Urinary bladder (tissue), 4 donors: ENCODE measurements at places on chromosomes 4 and X.

DNA sequence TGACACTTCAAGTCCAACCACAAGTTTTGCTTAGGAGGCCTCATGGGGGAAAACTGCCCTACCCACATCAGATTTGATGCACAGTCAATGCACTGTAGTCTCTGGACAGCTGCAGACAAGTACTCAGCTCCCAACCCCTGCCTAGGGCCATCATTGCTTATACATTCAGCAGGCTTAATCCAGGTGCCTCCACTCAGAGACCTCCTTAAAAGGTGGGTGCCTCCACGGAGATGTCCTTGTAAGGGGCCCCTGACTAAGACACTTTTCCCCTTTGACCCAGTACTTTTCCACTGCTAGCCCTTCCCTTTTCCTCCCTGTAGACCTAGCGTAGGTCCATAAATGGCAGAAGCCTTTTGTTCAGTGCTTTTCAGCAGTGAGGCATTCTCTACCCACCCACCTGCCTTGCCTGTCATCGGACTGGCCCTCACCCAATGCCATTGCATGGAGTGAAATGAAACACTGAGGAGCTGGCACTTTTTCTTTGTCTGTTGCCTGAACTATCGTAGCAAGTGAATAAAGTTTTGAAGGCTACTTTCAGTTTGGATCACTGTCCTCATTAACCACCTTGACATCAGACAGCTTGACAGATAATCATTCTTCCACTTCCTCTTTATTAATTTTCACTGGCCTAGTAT is 23.8 kb upstream of the PLK4 start:
- no peak for DNase-seq

- DNase-seq, result no peak
Measured at GRCh38 chr4:174848596-174848995, 19.5 kb upstream of the GLRA3 start.

- no peak for DNase-seq
Measured at GRCh38 chr4:188934320-188934962, 795.2 kb downstream of the TRIML1 start.

DNA sequence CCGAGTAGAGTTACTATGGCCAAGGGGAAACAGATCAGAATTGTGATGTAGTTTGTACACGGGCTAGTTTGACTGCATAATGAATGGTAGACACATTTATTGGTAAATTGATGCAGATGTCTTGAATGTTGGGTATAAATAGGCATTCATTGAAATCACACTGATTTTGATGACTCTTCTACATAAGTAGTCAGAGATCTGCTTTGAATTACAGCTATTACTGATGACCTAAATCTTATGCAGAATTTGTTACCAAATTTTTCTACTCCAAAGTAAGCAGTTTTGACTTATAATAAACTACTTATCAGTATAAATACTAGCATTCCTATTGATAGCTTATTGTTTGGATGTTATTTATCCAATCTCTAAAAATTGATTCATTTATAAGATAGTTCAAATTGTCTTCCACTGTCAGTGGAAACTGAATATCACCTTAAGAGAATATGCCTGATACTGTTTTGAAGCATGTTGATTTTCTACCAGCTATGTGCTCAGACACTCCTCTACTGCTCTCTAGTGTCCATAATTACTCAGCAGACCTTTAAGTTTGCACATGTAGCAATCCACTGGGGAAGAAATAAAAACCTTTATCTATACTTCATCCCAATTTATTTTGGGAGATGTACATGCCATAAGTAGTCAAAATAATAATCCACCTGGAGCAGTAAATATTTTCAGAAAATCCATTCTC is 120.3 kb downstream of the RASL11B start:
- DNase-seq, result no peak

GRCh38 chr4:25011135-25011866 is 19.4 kb downstream of the LGI2 start:
- no peak for DNase-seq

DNA sequence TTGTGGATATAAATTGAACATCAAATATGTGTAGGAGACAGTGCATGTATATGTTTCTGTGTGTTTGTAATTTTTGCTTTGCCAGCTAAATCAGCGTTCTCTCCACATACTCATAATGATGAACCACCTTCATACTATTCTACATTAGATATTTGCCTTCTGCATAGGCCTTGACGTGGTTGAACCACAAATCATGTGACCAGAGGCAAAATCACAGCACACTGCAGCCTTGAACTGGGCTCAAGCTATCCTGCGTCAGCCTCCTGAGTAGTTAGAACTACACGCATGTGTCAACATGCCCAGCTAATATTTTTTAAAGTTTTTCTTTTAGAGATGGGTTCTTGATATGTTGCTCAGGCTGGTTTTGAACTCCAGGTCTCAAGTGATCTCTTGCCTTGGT is 9.5 kb downstream of the UBQLN2 start:
- DNase-seq, result no peak
